Activated CD8-positive, alpha-beta memory T cell treated with anti-CD3 and anti-CD28 coated beads, Interleukin-2, amount 10 ng/mL, durations not matched to agents 7 days and 5 days (primary cell): ENCODE measurements at places on chromosomes 11 and 22.

DNA sequence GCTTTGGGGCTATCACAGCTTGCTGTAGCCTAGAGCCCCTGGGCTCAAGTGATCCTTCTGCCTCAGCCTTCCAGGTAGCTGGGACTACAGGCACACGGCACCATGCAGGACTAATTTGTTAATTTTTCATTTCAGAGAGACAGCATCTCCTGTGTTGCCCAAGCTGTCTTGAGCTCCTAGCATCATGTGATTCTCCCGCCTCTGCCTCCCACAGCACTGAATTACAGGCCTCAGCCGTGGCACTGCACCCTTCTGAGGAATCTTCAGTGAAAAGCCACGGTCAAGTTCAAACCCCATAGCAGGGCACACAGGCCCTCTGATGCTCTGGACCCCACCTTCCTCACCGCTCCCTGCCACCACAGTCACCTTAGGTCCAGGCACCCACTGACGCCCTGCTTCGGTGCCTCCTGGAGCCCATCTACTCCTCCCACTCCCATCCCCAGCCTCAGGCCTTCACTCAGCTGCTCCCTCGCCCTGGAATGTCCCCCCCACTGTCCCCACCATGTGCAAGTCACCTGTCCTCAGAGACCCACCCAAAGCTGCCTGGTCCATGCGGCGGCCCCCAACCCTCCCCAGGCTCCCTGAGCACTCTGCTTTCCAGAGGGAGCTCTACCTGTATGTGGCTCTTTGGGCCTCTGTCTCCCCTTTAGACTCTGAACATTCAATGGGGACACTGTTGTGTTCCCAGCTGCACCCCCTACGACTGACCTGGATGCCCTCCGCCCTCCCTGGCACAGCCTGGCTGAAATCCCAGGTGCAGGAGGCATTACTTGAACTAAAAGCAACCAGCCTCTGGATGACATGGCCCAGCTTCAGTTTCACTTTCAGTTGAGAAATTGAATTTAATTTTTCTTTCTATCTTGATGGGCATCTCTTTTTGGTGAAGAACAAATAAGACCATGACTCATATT lies 1.6 kb downstream of the APOL2 start:
- peak; percentile 51 for DNase-seq

DNA sequence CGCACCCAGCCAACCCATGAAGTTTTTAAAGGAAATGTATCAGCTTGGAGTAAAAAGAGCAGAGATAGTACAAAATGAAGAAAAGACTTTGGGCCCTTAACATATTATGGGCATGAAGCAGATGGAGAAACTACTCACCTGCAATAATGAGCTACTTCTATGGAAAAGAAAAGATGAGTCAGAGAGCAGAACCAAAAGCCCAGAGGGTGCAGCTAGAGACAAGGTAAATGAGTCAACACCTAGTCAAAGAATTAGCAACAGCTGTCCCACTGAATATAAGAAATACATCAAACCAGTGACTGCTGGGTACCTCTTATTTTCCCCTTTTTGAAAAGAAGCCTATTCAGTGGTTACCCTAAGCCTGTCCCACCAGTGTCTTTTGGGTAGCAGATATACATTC lies 61.8 kb downstream of the RPL27A start:
- DNase-seq, result no peak

DNA sequence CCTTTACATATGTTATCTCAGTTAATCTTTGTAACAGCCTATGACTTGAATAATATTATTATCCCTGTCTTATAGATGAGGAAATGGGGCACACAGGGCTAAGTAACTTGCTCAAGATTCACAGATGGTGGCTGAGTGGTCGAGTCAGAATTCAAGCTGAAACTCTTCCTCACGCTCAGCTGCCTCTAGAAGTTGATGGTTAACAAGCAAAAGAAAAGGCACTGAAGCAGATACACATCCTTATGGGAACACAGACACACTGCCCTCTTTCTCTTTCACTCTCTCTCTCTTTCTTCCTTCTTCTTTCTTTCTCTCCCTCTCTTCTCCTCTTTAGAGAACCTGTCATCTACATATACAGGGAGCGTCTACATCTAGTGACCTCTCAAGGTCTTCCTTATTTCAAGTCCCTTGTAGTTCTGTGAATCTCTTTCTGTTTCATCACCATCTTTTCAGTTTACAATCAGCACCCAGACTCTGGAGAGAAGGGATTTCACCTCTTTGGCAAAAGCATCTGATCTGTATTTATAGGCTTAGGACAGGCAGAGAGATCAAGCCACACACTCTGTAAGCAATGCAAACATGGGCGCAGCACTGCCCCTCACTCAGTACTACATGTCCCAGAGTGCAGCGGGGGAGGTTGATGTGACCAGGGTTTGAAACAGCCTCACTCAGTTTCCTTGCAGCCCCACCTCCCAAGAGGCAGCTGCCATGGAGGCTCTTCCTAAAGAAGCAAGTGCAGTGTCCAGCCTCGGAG lies 75.7 kb downstream of the GRAMD1B start:
- no peak for DNase-seq

- DNase-seq, result no peak
Measured at GRCh38 chr11:61114913-61115312, 12.6 kb downstream of the CD5 start.

DNA sequence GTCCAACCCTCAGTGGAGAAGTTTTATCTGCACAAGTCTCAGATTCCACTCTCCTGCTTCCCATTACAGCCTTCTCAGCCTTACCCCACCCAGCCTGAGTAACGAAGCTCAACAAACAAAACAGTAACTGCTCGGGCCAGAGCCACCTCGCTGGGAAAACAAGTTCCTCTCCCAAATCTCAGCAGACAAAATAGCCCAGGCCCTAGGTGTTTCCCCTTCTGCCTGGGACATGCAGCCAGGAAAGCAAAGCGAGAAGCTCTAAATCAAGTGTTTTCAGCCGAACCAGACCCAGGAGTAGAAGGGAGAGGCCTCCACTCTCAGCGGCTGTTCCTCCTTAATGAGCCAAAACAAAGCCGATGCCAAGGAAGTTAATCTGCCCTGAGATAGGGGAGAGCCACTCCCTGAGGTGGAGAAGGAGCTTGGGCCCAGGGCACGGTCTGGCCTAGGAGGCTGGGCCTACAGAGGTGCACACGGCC lies 44.0 kb downstream of the LIF start:
- DNase-seq, result no peak

GRCh38 chr22:19548964-19549363 lies 24.8 kb upstream of the CLDN5 start:
- no peak for DNase-seq

GRCh38 chr22:37561212-37562048 lies 1.1 kb downstream of the CDC42EP1 start:
- peak; percentile 87 for DNase-seq

GRCh38 chr22:42152661-42153270 lies 22.2 kb upstream of the CYP2D6 start:
- no peak for DNase-seq

DNA sequence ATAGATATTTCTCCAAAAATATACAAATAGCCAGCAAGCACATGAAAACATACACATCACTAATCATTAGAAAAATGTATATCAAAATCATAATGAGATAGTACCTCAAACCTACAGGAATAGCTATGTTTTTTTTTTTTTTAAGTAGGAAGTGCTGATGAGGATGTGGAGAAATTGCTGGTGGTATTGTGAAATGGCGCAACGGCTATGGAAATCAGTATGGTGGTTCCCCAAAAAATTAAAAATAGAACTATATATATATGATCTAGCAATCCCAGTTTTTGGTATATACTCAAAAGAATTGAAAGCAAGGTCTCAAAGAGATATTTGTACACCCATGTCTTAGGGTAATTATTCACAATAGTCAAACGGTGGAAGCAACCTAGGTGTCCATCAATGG lies 46.0 kb upstream of the HIPK3 start:
- no peak for DNase-seq

DNA sequence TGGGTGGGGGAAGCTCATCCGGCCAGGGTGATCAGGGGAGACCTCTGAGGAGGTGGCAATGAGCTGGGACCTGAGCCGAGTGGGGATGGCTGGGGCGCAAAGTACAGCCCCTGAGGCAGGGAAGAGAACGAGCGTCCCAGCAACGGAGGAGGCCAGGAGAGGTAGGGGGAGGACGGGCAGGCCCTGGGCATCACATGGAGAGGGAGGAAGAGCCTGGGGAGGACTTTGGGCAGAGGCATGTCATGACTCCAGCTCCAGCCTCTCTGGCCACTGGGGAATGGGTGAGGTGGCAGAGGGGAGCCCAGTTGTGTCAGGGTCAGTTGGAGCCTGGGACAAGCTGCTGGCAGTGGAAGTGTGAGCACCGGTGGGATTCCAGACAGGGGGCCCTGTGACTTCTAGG lies 11.5 kb downstream of the PMM1 start:
- no peak for DNase-seq

DNA sequence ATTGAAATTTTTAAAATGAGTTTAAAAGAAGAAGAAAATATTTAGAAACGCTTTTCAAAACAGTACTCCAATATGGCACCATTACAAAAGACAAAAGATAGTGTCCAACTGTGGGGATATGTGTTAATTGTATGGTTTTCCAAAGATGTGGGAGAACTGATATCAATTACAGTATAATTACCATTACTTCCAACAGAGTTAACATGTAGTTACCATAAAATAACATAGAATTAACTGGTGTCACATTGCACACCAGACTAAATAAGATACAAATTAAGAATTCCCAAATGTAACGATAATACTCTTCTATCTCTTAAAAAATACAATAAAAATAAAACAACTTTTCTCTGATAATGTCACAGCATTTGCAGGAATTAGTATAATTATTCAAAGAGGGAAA lies 329.5 kb downstream of the SOX6 start:
- no peak for DNase-seq

DNA sequence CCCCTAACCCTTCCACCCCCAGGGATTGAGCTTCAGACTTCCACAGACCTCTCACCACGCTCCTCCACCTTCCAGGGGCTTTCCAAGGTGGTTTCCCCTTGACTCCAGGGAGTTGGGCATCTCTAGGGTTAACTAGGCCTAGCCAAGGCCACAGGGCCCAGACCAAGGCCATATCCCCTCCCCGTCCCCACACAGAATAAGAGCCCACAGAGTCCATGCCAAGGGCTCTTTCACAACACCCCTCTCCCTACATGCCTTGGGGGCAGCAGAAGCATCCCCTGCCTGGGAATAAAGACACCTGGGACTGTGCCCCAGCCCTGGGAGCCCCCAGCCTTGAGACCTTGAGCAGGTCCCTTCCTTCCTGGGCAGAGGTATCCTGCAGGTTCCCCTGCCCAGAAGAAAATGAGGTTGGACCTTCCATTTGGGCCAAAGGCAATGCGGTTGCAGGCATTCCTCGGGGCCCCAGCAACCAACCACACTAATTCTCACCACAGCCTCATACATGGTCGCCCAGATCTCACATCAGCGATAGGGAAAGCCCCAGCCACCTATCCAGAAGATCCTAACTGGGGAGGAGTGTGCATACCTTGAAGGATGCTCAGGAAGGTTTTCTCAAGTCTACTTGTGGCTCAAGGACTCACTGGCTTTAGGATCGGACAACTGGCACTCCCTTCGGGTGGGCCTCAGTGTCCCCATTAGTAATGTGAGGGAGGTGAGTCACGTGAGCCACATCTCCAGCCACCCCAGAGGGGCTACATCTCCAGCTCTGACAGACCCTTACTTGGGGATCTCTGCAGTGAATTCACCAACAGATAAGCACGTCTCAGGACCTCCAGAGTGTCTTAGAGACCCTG lies 1.7 kb downstream of the GDPD5 start:
- DNase-seq, result no peak

- peak; percentile 100 for DNase-seq
Measured at GRCh38 chr11:9460322-9461062, at the start of gene ZNF143. TSS of gene ZNF143 (plus strand) at chr11:9461012. CDS start at chr11:9471309, 10,297 bp downstream.

- no peak for DNase-seq
Measured at GRCh38 chr11:110720431-110721275, 8.4 kb upstream of the ARHGAP20 start.

GRCh38 chr11:129866311-129866710 lies 29.1 kb downstream of the NFRKB start:
- DNase-seq, result no peak

DNA sequence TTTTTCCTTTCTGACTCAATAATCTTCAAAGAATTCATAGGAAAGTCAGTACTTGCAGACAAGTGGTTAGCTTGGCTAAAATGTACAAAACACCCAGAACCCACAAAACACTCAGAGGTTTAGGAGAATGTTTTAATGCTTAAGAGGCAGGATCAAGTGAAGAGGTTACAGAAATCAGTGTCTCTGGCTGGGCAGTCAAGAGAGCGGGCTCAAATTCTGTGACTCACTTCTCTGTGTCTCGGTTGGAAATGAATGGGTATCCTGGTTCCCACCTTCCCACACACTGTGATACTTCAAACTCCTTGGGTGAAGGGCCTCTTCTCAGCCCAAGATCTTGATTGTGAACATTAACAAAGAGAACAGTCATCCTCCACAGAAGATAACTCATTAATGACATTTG lies 3.8 kb downstream of the MPEG1 start:
- no peak for DNase-seq

DNA sequence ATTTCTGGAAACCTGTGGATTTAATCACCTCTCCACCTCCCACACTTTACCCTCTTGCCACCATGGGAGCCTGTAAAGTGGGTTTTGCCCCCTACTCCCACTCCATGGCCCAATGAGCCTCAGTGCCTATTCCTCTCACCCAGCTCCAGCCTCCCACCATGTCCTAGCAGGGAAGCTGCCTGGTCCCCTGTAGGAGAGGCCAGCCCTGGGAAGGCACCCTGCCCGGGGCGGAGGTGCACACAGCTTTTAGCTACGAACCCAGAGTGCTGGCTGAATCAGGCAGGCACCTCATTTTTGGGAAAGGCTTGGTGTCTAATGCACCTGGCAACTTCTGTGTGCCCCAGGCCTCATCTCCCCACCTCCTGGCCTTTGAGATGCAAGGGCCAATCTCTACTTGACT lies 35.8 kb upstream of the ALX4 start:
- no peak for DNase-seq

DNA sequence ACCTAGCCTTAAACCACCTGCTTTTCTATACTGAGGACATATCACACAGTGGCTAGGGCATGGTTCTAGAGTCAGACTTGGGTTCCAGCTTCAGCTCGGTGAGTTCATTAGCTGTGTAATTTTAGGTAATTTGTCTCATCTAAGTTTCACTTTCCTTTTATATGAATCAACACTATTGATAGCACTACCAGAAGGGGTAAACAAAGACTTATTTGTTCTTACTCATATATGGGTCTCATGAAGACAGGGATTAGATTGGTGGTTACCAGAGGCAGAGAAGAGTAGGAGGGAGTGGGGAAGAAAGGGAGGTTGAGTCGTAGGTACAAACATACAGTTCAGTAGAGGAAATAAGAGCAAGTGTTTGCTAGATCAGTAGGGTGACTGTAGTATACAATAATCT lies 924.7 kb downstream of the OPCML start:
- DNase-seq, result no peak

- no peak for DNase-seq
Measured at GRCh38 chr22:17647991-17648390, 9.4 kb downstream of the BCL2L13 start.

DNA sequence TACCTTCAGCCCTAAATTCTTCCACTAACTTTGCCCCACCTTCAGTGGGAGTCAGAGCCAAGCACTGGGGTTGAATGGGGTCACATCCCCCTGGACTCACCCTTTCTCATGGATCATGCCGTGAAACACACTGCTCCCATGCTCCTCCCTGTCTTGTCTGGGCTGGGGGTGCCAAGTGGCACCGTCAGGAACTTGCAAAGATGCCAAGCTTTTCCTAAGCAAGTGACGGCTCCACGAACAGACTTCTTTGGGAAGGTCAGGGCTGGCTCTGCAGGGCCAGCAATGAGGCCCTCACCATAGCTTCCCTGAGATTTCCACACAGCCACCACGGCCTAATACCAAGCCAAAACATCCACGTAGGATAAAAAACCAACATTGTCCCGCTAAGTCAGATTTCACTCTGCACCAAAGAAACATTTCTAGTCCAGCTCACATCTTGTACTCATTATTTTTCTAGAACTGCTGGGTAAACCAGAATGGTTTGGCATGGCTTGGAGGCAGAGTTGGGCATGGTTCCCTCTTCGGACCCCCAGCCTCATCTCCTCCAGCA lies 76.5 kb downstream of the NAT10 start:
- no peak for DNase-seq
